ENCODE measurements at places on chromosomes 4 and X.

DNA sequence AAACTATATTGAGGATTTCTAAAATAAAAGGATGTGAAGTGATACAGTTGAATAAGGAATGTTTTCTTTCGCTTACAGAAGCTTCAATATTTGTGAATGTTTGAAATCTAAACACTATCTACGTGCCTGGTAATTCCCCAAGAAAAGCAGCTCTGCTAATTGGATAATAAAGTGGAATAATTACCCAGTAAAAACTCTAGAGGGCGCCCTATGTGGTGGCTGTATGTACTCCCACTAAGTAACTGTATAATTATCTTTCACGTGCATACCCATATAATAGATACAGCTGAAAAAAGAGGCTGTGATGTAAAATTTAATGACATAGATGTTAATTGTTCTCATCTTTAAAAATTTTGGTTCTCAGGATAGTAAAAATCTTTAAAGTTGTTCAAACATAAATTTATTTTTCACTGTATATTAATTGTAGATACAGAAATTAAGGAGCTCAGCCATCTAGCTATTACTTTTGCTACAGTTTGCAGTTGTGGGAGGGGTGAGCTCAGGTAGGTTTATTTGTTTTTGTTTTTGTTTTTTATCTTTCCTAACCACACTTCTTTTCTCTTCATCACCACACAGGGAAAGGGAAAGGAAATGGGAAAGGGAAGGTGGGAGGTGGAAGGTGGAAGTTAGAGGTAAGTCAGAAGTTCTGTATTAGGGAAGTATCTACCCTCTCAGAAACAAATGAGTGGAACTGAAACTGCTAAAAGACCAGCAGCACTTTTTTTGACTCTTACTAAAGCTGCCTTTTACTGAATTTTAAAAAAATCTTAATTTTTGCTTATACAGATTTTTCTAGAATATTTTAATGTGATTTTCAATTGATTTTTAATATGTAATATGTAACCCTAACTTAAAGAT is 151.7 kb upstream of the RPS6KA6 start:
- no peak for DNase-seq

GRCh38 chrX:47707031-47707780 is 48.2 kb upstream of the UXT start:
- DNase-seq: no peak

- no peak for DNase-seq
These were observed 32.8 kb upstream of the PPARGC1A start for GRCh38 chr4:23922541-23923111.

- DNase-seq: peak; percentile 64
These were observed 35.3 kb downstream of the NBDY start for GRCh38 chrX:56764153-56764974.

DNA sequence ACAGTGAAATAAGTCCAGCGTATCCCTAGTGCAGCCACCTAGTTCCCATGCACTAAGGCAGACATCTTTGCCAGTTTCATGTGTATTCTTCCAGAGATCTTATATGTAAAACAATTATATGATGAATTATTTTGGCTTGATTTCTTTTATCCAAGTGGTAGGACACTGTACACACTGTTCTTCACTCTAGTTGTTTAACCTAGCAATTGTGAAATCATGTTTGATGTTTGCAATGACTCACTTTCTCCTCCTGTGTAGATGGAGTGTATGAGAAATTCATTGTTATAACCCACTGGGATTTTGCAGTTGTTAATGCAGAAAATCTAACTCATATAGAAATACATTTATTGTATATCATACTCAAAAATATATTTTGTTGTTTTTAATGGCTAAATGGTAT is 17.5 kb upstream of the TBC1D1 start:
- no peak for DNase-seq

DNA sequence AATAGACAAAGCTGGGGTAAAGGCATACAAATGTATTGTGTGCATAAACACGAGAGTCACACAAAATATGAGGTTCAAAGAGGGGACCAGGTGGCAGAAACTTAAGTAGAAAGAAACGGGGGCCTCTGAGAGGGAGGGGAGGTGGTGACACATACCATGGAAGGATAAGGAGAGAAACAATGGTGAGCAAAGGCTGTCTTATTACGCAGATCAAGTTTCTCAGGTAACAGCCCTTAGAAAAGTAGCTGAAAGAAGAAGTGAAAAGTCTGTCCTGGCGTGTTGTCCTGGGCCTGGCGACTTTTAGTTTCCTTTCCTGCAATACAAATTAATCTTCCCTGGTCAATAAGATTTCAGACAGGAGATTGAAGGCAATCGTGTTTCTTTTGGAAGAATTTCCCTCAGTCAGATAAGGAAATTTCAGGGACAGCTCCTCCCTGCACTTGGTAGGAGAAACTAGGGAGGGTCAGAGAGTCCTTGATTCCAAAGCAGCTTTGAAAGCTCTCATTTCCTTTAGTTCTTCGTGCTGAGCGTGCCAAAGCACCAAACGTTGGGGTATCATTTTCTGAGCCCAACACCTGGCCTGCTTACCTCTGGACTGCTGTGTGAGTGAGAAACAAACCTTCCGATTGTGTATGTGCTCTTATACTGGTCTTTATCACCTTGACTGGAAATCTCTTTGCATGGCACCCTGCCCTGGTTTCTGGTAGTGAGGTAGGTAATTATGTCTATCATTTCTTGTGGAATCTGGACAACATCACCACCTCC is 676.7 kb upstream of the LCORL start:
- no peak for DNase-seq

DNA sequence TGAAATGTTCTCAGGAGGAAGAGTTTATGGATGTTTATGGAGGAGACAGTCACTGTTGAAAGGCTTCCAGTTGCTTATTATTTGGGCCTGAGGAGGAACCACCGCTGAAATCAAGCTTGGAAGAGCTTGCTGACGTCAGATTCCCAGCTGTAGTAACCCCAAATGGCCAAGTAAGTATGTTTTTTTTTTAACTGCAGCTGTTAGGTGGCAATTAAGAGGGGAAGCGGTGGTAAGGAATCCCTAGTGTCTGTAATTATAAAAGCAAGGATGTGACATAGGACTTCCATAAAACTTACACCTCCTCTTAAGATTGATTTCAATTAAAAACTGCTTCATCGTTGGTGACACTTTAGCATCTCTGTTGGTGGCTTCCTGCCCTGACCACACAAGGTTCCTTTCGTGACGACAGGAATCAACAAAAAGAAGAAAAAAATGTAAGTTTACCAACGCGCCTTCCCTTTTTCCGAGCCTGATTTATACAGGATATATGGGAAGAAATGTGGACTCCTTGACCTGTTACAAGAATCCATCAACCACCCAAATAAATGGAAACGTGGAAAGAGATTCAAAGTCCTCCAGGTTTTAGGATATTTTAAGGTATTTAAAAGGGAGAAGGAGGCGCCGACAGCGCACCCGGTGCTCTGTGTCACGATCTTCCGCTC is 884 bp downstream of the RELL1 start:
- DNase-seq: no peak

GRCh38 chr4:25703731-25704388 is 48.2 kb downstream of the SLC34A2 start:
- DNase-seq: no peak

- no peak for DNase-seq
These were observed 62.5 kb downstream of the NDNF start for GRCh38 chr4:121009578-121010478.

- DNase-seq: no peak
These were observed 100.4 kb upstream of the FAM9B start for GRCh38 chrX:9134366-9134765.

DNA sequence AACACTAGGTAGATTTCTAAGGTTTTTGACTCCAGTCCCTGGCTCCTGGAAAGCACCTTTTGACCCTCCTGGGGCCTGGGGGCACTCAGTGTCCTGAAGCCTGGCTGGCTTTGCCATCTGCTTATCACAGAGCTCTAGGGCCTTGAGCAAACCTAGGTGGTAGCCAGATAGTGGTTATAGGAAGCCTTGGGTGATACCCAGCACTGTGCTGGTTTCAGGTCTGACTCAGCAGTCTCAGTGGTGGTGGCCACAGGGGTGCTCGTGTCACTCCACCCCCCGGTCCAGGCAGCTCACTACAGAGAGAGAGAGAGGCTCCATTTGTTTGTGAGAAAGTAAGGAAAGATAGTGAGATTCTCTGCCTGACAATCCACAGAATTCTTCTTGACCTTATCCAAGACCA is 195.8 kb upstream of the ZFP42 start:
- DNase-seq: no peak

- DNase-seq: no peak
These were observed 212.6 kb upstream of the JADE1 start for GRCh38 chr4:128596853-128597252.

GRCh38 chrX:150483356-150483985 is 85.0 kb upstream of the MTM1 start:
- no peak for DNase-seq

DNA sequence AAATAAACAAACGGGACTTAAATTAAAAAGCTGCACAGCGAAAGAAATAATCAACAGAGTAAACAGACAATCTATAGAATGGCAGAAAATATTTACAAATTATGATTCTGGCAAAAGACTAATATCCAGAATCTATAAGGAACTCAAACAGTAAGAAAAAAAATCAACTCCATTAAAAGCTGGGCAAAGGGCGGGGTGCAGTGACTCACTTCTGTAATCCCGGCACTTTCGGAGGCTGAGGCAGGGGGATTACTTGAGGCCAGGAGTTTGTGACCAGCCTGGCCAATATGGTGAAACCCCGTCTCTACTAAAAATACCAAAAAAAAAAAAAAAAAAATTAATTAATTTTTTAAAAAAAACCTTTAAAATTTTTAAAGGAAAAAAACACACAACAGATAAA is 109.0 kb downstream of the ATP11C start:
- DNase-seq: no peak

GRCh38 chr4:93203708-93204107 is 624.8 kb upstream of the ATOH1 start:
- no peak for DNase-seq

DNA sequence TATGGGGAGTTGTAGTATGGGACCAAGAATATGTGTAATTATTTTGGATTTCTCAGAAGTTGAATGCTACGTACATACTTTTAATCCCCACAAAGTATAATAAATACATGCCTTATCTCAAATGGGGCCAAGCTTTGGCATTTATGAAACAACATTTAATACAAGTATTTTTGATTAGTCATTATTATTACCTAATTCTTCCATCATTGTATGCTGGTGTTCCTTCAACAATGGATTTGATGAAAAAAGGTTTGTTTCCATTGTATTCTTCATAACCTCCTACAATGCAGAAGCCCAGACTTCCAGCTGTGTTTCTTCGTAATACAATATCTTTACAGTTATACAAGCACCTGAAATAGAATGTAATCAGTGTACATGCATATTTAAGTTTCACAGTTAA is 83.8 kb downstream of the FIP1L1 start:
- DNase-seq: no peak

DNA sequence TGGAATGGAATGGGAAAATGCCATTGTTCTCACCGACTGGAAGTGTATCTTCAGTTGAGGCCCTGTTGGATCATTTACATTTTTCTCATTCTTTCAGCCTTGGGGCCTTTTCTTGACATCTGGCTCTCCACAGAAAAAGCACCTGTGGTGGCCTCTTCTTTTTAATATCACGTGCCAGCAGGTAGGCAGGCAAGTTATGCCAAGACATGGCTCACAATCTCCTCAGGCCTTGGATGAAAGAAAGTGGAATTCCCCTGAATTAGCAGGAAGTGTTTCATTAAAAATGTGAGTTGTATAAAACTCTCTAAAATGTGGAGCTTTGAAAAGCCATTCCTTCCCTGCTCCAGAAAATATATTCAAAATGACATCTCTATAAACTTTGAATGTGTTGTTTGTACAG is 122.1 kb downstream of the FRAS1 start:
- no peak for DNase-seq

Measured in activated CD4-positive, CD25-positive, alpha-beta regulatory T cell treated with anti-CD3 and anti-CD28 coated beads, Interleukin-2, amount 50 U/mL, for 72 hours (primary cell).